NCI-H1417 (cell line): ENCODE measurements at places on chromosomes 13 and 19.

DNA sequence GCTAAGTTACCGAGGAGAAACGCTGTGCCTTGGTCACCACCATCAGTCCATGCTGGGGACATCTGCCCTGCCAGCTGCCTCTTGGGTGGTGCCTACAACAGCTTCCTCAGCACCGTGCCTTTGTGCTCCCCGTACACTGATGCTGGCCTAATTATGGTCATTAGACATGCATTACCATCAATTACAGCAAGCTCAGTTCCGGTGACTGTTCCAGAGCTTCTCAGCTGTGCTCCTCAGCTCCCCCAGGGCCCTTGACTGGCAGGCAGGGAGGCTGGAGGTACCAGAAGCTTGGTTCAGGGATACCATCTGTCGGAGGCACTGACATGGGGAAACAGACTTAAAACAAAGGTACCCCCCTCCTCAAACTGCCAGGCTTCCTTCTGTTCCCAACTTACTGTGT, 40.2 kb downstream of the CILP2 start:
- DNase-seq: peak; percentile 98

GRCh38 chr13:79522583-79522982, 41.6 kb downstream of the NDFIP2 start:
- DNase-seq: no peak

DNA sequence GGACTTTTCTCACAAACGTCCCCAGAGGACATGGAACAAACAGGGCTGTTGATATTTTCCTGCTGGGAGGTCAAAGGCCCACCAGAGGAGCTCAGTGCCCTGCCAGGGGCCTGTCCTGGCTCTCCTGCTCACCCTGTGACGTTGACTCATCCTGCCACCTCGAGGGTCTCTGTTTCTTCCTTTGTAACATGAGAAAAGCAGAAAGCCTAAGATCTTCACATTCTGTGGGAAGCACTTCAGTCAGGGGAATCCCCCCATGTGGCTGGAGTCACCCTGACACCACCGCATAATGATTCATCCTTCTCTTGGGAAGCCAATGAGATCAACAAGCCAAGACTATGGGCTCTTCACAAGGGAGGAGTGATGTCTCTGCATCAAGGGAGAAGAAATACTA, 147.9 kb downstream of the KATNAL1 start:
- DNase-seq: no peak

DNA sequence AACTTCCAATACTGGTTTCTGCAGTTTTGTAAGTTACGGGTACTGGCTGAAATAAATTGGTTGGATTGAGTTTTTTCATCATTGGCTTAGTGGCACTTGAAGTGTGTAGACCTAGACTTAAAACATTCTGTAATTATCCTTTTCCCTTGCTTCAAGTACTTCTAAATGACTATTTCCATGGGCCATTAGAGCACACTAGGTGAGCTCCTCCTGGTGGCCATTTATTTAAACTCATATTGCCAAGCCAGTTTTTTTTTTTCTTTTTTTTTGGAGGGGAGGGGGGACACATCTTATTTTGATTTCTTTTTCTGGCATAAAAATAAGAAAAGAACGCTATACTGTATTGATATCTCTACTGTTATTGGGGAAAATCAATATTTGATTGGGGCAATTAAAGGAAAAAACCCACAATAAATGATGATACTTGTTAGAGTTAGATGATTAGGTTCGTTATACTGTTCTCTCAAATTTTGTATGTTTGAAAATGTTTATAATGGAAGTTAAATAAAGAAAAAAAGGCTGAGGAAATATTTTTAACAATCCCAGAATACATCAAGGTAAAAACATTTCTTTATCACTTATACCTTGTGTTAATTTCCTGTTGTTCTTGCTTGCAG, 82.9 kb downstream of the PDS5B start:
- peak; percentile 3 for DNase-seq

- no peak for DNase-seq
These were observed 201.3 kb upstream of the SERP2 start for GRCh38 chr13:44172281-44172810.

- DNase-seq: no peak
These were observed 628.0 kb upstream of the MIR17HG start for GRCh38 chr13:90719461-90719860.

GRCh38 chr13:23159760-23160637, 20.8 kb upstream of the SGCG start:
- no peak for DNase-seq

GRCh38 chr13:58190577-58190976, 559.0 kb downstream of the PCDH17 start:
- DNase-seq: no peak

DNA sequence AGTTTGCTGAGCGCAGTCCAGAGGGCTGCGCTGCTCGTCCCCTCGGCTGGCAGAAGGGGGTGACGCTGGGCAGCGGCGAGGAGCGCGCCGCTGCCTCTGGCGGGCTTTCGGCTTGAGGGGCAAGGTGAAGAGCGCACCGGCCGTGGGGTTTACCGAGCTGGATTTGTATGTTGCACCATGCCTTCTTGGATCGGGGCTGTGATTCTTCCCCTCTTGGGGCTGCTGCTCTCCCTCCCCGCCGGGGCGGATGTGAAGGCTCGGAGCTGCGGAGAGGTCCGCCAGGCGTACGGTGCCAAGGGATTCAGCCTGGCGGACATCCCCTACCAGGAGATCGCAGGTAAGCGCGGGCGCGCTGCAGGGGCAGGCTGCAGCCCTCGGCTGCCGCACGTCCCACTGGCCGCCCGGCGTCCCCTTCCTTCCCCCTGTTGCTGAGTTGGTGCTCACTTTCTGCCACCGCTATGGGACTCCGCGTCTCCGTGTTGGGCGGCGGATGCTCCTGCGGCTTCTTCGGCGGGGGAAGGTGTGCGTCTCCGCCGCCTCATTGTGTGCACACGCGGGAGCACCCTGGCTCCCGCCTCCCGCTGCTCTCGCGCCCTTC, 772 bp downstream of the GPC6 start:
- peak; percentile 99 for DNase-seq

DNA sequence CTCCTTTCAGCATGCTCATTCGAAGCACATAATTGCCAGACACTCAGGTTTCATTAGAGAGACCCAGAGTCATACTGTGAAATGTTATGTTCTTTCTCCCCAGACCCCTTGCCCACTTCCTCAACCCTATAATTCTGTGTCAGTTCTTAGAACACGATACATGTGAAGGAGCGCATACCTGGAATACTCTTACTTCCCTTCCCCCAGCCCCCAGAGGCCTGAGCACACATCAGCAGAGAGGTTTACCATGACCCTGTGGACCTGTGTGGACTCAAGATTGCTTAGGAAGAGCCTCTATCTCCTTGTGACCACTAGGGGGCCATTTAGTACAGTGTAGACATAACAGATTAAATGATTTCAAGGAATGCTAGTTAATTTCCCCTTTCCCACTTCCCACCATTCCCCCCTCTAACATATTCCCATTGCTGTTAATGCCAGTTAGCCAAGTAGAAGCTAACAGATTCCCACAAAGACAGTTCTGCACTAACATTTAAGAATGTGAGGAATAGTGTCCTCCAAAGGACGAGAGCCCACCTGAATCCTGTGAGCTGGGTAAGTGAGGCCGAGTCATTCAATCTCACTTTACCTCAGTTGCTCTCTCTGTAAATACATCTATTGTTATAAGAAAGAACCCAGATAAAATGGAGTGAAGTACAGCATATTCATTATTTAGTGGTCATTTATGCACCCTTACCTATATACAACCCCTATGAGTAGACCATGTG, 154.2 kb upstream of the MAB21L1 start:
- peak; percentile 45 for DNase-seq

- peak; percentile 54 for DNase-seq
These were observed 1.3 kb downstream of the SAFB start for GRCh38 chr19:5624018-5624663.

DNA sequence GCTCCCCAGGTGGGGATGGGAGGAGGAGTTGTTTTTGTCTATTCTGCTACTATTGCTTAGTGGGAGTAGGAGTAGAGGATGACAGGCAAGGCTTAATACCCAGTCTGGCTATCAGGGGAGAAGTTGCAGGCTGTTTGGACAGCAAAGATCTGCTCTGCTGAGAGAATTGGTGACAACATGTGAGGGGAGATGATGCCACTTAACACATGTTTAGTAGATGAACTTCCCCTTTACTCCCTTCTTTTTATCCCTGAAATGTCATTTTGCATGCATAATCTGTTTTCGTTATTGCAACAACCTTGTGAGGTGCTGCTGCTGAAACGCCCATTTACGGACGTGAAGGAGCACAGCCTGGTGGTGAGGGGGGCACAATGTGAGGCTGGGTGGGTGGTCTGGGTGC, 3.0 kb upstream of the CYP4F12 start:
- DNase-seq: no peak

DNA sequence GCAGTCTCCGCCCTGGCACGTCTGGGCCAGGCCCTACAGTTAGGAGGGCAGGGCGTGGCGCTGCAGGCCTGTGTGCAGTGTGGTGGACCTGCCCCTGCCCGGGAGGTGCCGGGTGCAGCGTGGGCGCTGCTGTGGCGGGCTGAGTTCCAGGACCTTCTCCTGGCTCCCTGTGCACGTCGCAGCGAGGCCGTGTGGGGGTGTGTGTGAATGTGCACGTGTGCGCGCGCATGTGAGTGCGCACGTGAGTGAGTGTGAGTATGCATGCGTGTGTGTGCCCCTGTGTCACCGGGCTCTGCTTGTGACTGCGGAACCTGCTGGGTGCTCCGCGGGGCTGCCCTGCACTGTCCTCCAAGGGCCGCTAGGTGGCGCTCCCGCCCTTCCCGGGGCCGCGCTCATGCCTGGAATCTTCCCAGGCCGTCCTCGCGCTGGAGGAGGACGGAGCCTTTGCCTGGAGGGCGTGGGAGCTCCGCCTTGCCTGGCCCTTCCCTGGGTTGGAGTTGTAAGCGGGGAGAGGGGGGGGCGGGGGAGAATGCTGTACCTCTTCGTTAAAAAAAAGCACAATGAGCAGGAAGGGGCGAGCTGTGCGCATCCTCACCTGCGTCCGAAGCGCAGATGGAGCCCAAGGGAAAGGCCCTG, 79.3 kb downstream of the KDM4B start:
- peak; percentile 62 for DNase-seq

- DNase-seq: no peak
These were observed 538.5 kb downstream of the GPC6 start for GRCh38 chr13:93765062-93765461.

DNA sequence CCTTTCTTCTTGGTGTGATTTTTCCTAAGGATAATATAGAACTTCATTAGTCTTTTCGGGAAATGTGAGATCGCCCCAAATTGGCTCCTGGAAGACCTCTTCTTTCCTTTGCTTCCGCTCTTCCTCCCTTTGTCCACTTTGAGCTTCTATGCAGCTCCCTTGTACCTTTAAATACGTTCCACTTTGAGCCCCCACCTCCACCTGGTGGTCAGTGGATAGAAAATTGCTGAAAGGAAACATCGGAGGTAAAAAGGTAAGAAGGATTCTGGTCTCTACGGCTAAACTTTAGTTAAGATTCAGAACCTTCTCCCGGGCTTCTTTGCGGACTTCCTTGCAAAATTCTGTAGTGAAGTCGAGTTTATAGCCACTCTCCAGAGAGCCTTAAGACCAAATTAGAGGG, 55.0 kb upstream of the TM9SF2 start:
- DNase-seq: no peak

DNA sequence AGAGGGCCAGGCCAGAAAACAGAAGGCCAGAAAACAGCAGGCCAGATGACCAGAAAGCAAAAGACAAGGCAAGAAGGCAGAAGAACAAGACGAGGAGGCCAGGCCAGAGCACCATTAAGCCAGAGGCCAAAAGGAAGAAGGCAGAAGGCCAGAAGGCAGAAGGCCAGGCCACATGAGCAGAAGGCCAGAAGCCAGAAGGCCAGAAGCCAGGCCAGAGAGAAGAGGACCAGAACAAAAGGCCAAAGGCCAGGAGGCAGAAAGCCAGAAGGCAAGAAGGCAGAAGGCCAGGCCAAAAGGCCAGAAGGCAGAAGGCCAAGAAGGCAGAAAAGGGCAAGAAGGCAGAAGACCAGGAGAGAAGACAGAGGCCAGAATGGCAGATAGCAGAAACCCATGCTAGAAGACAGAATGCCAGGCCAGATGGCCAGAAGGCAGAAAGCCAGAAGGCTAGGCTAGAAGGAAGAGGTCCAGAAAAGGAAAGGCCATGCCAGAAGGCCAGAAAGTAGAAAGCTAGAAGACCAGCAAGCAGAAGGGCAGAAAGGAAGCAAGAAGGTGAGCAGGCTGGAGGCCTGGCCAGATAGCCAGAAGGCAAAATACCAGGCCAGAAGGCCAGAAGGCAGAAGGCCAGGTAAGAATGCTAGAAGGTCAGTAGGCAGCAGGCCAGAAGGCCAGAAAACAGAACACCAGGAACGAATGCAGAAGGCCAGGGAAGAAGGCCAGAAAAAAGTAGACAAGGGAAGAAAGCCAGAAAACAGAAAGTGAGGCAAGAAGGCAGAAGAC, 187.6 kb downstream of the TUBA3C start:
- DNase-seq: no peak

DNA sequence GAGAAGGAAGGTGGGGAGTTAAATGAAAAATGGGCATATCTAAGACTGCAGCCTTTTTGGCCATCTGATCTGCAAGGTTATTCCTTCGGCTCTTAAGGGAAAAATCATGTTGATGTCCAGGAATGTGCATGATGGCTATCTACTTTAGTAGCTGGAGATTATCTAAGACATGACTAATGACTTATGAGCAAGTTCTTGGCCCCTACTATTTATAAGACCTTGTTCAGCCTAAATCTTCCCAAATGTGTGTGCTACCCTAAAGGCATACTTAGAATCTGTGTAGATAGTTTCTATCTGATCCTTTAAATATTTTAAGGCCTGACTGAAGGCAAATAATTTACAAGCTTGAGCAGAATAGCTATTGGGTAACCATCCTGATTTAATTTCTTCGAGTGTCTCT, 41.8 kb upstream of the CD177 start:
- DNase-seq: no peak

DNA sequence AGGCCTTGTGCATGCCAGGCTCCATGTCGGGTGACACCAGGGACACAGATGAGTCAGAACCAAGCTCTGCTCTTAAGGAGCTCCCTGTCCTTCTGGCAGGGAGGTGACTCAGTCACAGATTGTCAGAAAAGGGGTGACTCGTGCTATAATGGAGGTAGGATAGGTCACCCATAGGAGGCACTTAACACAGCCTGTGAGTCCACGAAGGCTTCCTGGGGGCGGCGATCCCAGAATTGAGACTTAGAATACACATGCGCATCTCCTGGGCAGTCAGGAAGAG, 19.6 kb downstream of the FUZ start:
- no peak for DNase-seq

GRCh38 chr13:41700790-41701310, 243.5 kb downstream of the RGCC start:
- DNase-seq: no peak

DNA sequence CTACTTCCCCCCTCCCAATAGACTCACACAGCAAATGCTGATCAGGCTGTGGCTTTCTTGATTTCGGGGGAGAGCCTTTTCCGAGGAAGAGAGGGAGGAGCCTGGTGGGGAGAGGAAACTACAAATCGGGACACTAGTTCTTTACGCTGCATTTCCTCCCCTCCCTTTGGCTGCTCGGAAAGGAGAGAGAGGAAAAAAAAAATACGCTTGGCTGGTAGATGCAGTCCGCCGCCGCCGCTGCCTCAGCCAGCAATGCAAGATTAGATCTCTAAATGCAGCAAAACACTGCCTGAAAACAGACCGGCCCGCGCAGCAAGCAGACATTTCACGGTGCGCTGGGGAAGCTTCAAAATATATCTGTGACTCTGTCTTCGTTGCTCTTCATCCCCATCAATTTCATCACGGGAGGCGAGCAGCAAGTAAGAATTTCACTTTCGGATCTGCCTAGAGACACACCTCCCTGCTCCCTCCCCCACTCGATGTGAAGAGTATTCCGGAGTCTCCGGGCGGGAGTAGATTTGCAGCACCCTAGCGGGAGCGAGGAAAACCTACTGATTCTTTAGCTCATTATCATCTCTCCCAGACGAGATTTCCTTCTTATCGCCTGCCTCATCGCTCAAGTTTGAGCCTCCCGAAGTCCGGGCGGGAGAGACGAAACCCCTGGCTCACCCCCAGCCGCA, at the start of gene PCDH17:
TSS of gene PCDH17 (plus strand) at position 149 of the 680 bp plus-strand sequence. CDS start 803 bp downstream, outside the sequence.
- peak; percentile 65 for DNase-seq
